ENCODE measurements at places on chromosomes 7 and 10.

GRCh38 chr7:90347759-90348158, 1.2 kb downstream of the GTPBP10 start:
- no peak for DNase-seq

DNA sequence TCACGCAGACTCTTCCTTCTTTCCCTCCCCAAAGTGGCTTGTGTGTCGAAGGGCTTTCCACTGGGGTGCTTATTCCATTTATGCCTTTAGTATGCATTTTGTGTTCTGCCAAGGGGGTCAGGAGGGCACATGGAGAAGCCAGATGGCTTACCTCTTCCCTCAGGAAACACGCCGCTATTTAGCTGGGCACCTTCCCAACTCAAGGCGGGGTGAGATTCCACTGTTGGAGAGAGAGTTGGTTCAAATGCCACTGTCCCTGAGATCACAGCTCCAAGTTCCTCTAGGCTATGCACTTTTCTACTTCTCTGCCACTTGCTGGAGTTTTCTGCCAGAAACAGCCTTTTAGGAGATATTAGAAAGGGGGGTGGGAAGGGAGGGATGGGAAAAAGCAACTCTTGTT, 1091.8 kb downstream of the LRMDA start:
- no peak for DNase-seq

- DNase-seq, result no peak
Measured at GRCh38 chr7:90708841-90709317, 112.8 kb downstream of the CDK14 start.

- no peak for DNase-seq
Measured at GRCh38 chr10:2543142-2543886, 524.0 kb upstream of the PFKP start.

- no peak for DNase-seq
Measured at GRCh38 chr10:100864978-100865377, 47.8 kb upstream of the SLF2 start.

GRCh38 chr10:26408858-26409494, 29.2 kb upstream of the APBB1IP start:
- DNase-seq, result no peak

DNA sequence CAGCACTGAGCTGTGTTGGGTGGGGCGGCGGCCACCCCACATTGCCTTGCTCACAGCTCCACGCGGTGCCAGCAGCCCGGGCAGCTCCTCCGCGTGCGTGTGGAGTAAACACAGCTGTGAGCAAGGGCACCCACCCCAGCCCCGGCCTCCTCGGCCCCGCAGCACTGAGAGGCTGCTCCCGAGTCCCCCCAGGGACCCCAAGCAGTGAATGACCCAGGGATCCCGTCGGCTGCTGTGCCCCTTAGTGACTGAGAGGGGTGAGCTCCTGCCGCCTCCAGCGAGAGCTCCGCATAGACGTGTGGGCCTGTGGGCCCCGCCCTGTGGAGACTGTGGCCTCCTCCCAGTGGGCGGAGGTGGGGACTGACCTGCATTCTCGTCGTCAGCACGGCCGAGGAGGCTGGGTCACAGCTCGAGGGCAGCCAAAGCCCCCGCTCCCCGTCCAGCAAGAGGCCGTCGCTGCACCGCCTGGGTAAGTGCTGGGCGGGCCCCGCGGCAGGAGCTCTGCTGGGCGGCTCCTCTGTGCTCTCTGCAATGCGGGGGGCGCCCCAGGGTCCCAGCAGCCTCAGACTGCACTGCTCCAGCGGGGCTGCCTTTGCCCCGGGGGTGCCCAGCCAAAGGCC, 29.9 kb upstream of the UTF1 start:
- DNase-seq, result no peak

- DNase-seq, result no peak
Measured at GRCh38 chr10:114311023-114311422, 72.0 kb downstream of the VWA2 start.

GRCh38 chr10:90204956-90205314, 503.5 kb downstream of the KIF20B start:
- no peak for DNase-seq

Measured in cortex of kidney (tissue), 1 donor.